Lung microvascular endothelial cell (primary cell): ENCODE measurements at places on chromosomes 7 and 10. TPM values are rescaled to one million over a fixed set of nuclear protein-coding genes. Genes with fewer than 3 reads are reported as not detected.

The SUN3 gene
- total RNA-seq = not detected in 2 replicates

The EVX1 gene
- total RNA-seq = not detected in 2 replicates

The NEURL1 gene
- not detected in 2 replicates for total RNA-seq

The RNF32 gene
- 0.20 and 0.44 TPM in 2 replicates for total RNA-seq

The ANKRD22 gene
- not detected in 2 replicates for total RNA-seq

The RNF148 gene
- 0.44 and 0.60 TPM in 2 replicates for total RNA-seq

The KIAA1549 gene
- 1.5 and 2.4 TPM in 2 replicates for total RNA-seq

The GPC2 gene
- total RNA-seq = 1.3 and 2.2 TPM in 2 replicates

The VAX1 gene
- not detected in 2 replicates for total RNA-seq

The ACSL5 gene
- total RNA-seq = 29.2 and 56.2 TPM in 2 replicates
